ENCODE measurements at places on chromosomes 3 and 15.
A peak's percentile ranks its signal among the peaks of the same experiment; 100 is the strongest.

- no peak overlapping the region for H3K27ac ChIP-seq
- no peak overlapping the region for H3K4me3 ChIP-seq
- H3K36me3 ChIP-seq, result no peaks in the 10 kb centered on the region
- DNase-seq, result peak; percentile 14
- no peaks in the 10 kb centered on the region for H3K27me3 ChIP-seq
These were observed 31.3 kb upstream of the SETMAR start for GRCh38 chr3:4271834-4272233.

GRCh38 chr3:17740721-17741141 lies 1.7 kb downstream of the TBC1D5 start:
- peak overlapping the region; percentile 82 for H3K4me3 ChIP-seq
- H3K27ac ChIP-seq, result peak overlapping the region; percentile 8
- H3K4me1 ChIP-seq, result no peaks in the 10 kb centered on the region

DNA sequence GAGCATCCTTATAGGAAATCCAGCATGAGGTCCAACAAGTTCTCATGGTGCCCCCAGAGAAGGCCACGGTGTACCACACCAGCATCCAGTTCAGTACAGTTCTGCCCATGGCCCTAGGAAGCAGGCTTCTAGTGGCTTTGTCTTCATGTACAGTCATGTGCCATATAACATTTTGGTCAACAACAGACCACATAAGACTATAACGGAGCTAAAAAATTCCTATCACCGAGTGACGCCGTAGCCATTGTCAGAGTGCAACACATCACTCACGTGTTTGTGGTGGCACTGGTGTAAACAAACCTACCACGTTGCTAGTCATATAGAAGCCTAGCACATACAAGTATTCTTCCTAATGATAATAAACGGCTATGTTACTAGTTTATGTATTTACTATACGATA lies 209.0 kb downstream of the ARRDC4 start:
- H3K27me3 ChIP-seq, result no peaks in the 10 kb centered on the region
- no peaks in the 10 kb centered on the region for H3K4me1 ChIP-seq
- no peak for DNase-seq
- no peak overlapping the region for H3K27ac ChIP-seq
- no peaks in the 10 kb centered on the region for H3K36me3 ChIP-seq

DNA sequence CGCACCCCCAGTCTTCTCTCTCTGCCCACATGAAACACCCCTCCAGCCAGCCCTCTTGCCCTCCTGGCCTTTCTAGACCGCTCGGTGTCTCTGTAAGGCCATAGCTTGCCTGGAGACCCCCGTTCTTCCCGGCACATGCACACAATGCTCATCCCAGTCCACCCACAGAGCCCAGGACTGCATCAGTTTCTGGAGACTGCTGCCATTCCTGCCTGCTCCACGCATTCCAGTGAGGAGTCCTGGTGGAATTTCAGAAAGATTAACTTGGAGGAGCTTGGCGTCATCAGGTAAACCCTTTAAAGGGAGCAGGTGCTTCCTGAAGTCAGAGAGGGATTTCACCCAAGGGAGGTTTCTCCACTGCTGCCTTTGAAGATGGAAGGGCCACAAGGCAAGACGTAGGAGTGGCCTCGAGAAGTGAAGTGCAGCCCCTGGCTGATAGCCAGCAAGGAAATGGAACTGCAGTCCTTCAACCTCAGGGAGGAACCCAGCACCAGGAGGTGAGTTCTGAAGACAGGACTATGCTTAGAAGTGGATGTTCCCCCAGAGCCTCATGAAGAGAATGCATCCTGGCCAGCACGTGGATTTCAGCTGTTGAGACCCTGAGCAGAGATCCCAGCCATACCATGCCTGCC lies 19.2 kb downstream of the SLC41A3 start:
- H3K4me1 ChIP-seq, result no peaks in the 10 kb centered on the region
- H3K27me3 ChIP-seq, result no peaks in the 10 kb centered on the region
- peak; percentile 86 for DNase-seq
- H3K27ac ChIP-seq, result no peak overlapping the region
- peaks cover 28% of the 10 kb centered on the region for H3K36me3 ChIP-seq
- H3K4me3 ChIP-seq, result no peak overlapping the region

DNA sequence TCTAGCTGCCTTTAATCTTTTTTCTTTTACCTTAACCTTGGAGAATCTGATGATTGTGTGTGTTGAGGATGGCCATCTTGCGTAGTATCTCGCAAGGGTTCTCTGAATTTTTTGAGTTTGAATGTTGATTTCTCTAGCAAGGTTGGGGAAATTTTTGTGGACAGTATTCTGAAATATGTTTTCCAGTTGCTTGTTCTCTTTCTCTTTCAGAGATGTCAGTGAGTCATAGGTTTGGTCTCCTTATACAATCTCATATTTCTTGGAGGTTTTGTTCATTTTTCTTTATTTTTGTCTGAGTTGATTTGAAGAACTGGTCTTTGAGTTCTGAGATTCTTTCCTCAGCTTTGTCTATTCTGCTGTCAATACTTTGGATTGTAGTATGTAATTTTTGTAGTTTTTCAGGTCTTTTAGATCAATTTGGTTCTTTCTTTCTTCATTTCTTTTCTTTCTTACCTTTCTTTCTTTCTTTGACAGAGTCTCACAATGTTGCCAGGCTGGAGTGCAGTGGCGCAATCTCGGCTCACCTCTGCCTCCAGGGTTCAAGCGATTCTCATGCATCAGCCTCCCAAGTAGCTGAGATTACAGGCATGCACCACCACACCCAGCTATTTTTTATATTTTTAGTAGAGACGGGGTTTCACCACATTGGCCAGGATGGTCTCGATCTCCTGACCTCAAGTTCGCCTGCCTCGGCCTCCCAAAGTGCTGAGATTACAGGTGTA lies 366.4 kb upstream of the RASGRP1 start:
- H3K4me1 ChIP-seq, result no peaks in the 10 kb centered on the region
- no peaks in the 10 kb centered on the region for H3K27me3 ChIP-seq
- no peak for DNase-seq
- H3K36me3 ChIP-seq, result no peaks in the 10 kb centered on the region
- no peak overlapping the region for H3K4me3 ChIP-seq
- H3K27ac ChIP-seq, result no peak overlapping the region

GRCh38 chr15:81502439-81502838 lies 128.4 kb upstream of the TMC3 start:
- H3K27me3 ChIP-seq, result no peaks in the 10 kb centered on the region
- no peak overlapping the region for H3K27ac ChIP-seq
- no peak for DNase-seq
- no peak overlapping the region for H3K4me3 ChIP-seq
- no peaks in the 10 kb centered on the region for H3K4me1 ChIP-seq
- H3K36me3 ChIP-seq, result no peaks in the 10 kb centered on the region

- no peaks in the 10 kb centered on the region for H3K4me1 ChIP-seq
- H3K4me3 ChIP-seq, result no peak overlapping the region
- peaks cover 2% of the 10 kb centered on the region for H3K36me3 ChIP-seq
- no peak for DNase-seq
These were observed 400.3 kb downstream of the TBC1D5 start for GRCh38 chr3:17342119-17342518.

- DNase-seq, result no peak
- no peaks in the 10 kb centered on the region for H3K27me3 ChIP-seq
These were observed 16.6 kb downstream of the EIF4E3 start for GRCh38 chr3:71708476-71709105.

GRCh38 chr3:47163169-47164006 lies 525 bp downstream of the SETD2 start:
- H3K36me3 ChIP-seq, result no peaks in the 10 kb centered on the region
- DNase-seq, result peak; percentile 65
- no peaks in the 10 kb centered on the region for H3K27me3 ChIP-seq

Data from small intestine (tissue), 16 donors.